CD8-positive, alpha-beta memory T cell (primary cell): ENCODE measurements at places on chromosomes 3 and 15.

DNA sequence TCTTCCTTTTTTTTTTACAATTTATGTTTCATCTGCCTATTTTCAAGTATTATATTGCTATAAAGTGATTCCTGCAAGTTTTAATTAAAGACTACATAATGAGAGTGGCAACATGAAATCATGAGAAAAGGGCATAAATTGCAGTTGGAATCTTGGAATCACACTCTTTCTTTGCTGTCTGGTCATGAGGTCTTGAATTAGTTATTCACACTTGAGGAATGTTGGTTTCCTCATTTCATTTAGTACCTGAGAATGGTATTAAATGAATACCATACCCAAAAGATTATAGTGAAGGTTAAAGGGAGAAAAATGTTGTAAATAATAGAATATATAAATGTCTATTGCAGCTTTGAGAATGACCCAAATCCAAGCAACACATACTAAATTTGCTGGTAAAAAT lies 25.8 kb upstream of the CNTN3 start:
- no peak for DNase-seq

DNA sequence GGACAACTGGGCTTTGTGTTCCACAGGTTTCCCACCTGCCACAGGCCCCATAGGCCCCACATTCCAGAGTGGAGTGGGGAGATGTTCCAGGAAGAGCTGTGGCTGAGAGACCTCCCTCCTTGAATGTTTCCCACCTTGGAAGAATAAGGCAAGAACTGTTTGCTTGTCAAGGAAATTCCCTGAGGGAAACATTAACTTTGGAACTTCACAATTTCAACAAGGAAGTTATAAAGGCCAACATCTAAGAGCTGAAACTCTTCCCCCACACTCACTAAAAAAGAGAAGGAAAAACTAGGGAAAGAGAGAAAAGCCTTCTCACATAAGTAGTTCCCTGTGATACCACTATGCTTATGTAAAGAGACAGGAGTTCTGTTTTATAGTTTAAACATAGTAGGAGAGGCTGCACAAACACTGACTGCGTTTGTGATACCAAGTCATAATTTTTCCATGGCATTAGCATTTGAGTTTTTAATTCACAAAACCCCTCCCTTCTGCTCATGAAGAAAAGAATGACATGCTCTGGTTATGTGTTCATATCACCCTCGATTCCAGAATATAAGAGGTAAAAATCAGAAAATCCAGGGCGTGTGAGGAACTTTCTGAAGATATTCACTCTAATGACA lies 39.8 kb upstream of the SPRED1 start:
- no peak for DNase-seq

GRCh38 chr15:59002418-59002859 lies 15.0 kb downstream of the RNF111 start:
- DNase-seq: no peak

- DNase-seq: no peak
Observed at GRCh38 chr3:11120091-11120805, 34.0 kb upstream of the HRH1 start.

DNA sequence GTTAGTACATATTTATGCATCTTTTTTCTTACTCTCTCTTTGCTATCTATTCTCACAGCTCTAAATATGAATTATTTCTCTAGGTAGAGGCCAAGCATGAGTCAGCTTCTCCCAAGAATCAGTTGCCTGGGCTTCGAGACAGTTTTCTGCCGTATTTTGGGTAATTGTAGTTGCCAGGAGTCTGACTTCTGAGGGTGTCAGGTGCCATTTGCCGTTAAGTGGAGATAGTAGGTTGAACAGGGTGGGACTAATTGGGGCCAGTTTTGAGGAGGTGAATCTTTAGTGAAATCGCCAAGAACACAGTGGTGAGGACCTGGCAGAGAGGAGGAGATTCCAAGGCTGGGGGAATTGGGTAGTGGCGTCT lies 7.8 kb upstream of the NRROS start:
- no peak for DNase-seq

DNA sequence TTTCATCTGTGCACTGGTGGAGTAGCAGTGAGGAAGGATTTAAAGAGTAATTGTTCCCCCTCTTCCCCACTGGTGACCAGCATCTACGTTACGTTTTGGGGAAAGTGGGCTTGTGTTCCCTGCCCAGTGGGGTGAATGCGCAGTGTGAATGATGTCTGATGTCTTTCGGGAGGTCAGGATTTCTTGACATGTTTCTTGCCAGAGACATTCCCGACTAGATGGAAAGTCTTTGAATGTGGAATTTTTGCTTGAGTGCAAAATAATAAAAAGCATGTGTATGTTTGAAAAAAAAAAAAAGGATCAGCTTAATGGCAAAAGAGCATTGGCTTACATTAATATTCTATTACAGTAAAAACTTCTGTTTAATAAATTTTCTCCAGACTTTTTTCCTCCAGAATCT lies 632.2 kb downstream of the FOXP1 start:
- DNase-seq: no peak
